ENCODE measurements at places on chromosomes 1 and 21. TPM values are rescaled to one million over a fixed set of nuclear protein-coding genes. Genes with fewer than 3 reads are reported as not detected.

- H3K27me3 ChIP-seq: no peaks in the 10 kb centered on the region
- H3K27ac ChIP-seq: peak overlapping the region; percentile 65
- peaks cover 23% of the 10 kb centered on the region for H3K36me3 ChIP-seq
- H3K4me3 ChIP-seq: no peak overlapping the region
Observed at GRCh38 chr1:168556647-168557046, 12.8 kb upstream of the XCL2 start.

- DNase-seq: no peak
- H3K27me3 ChIP-seq: peaks cover 36% of the 10 kb centered on the region
- H3K4me3 ChIP-seq: no peak overlapping the region
- no peaks in the 10 kb centered on the region for H3K36me3 ChIP-seq
- H3K4me1 ChIP-seq: peaks cover 6% of the 10 kb centered on the region
Observed at GRCh38 chr21:31869750-31870149, 3.1 kb upstream of the HUNK start.

DNA sequence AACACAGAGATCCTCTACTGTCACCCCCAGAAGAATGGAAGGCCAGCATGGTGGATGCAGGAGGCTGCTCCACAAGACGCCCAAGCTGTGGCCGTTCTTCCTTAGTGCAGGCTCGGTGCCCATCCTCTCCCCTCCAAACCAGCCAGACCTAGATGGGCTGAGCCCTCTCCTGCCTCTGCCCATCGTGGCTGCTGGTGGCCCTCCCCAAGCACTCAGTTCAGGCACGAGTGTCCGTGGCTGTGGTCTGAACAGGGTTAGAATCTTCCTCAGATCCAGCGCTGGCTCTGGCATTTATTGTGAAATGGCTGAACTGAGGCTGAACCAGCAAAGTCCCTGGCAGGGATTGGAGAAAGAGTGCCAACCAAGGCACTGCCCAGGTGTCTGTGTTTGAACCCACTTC is 59.5 kb downstream of the TRIM11 start:
- no peaks in the 10 kb centered on the region for H3K36me3 ChIP-seq
- no peaks in the 10 kb centered on the region for H3K27me3 ChIP-seq
- no peak for DNase-seq
- H3K4me1 ChIP-seq: no peaks in the 10 kb centered on the region
- H3K4me3 ChIP-seq: no peak overlapping the region

Gene SIK1
- total RNA-seq: 30.1 TPM

- peak; percentile 70 for DNase-seq
- H3K27me3 ChIP-seq: no peaks in the 10 kb centered on the region
- H3K27ac ChIP-seq: peak overlapping the region; percentile 76
- H3K4me1 ChIP-seq: peaks cover 77% of the 10 kb centered on the region
- peaks cover 33% of the 10 kb centered on the region for H3K36me3 ChIP-seq
- peak overlapping the region; percentile 63 for H3K4me3 ChIP-seq
Observed at GRCh38 chr1:203649999-203650836, 23.6 kb downstream of the ATP2B4 start.

Gene RALGPS2
- 5.1 TPM for total RNA-seq

DNA sequence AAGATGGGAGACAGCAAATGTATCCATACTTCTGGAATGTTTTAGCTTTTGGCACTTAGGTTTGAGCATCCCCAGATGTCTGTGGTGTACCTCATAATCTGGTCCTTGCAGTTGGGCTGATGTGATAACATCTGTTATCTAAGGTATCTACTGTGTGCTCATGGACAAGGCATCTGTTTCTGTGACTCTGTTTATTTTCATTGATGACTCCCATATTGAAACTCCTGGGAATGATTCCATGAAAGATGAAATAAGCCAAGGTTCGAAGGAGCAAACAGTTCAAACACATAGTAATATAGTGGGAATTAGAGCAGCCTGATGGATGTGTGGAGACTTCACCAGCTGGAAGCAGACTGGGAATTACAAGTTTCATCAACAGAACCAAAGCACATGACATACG is 20.7 kb upstream of the TRIM45 start:
- peaks cover 15% of the 10 kb centered on the region for H3K27me3 ChIP-seq
- no peak overlapping the region for H3K4me3 ChIP-seq
- no peak for DNase-seq
- no peak overlapping the region for H3K27ac ChIP-seq
- H3K36me3 ChIP-seq: no peaks in the 10 kb centered on the region

DNA sequence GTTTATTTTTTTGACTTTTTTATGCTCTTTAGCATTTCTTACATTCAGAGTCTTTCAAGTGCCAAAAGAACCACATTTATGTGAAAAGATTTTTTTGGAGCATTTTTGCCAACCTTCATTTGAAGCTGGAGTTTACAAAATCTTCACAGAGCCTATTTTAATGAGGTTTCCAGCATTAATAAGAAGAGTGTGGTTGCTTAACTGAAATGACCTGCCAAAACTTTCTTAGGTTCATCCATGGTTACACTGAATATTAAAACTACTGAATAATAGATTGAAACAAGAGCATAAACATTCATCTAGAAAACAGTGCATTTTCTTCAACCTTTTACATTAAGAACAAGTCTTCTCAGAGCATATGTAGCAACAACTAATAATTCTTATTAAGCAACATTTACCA is 672.3 kb upstream of the CXADR start:
- no peaks in the 10 kb centered on the region for H3K36me3 ChIP-seq
- no peaks in the 10 kb centered on the region for H3K27me3 ChIP-seq
- H3K4me1 ChIP-seq: no peaks in the 10 kb centered on the region
- H3K27ac ChIP-seq: no peak overlapping the region
- no peak for DNase-seq

DNA sequence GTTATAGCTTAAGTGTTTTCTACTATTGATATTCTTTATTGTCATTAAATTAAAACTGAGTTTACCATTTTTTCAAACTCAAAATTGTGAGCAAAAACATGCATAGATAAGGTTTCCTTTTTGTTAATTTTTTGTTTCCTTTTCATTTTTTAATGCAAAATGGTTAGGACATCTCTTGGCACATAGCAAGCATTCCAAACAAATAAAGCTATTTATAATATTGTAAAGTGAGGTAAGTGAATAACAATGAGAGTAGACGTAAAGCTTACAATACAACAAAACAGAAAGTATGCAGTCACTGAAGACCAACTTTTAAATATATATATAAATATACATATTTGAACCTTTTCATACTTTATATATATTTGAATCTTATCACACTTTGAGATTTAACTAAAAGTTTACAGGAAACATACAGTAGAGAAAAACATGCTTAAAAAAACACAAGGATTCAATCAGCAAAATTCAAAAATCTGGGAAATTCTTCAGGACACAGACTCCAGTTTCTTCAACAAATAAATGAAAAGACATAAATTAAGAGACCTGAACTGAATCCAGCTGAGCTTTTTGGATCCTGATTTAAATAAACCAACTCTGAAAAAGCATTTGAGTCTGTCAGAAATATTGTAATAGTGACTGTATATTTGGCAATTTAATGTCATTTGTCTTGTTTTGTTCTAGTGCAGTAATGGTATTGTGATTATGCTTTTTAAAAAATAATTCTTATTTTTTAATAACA is 67.5 kb upstream of the SAMSN1 start:
- no peaks in the 10 kb centered on the region for H3K27me3 ChIP-seq
- H3K36me3 ChIP-seq: peaks cover 19% of the 10 kb centered on the region
- H3K4me3 ChIP-seq: no peak overlapping the region

GRCh38 chr1:184905601-184906322 is 68.5 kb downstream of the NIBAN1 start:
- H3K4me1 ChIP-seq: no peaks in the 10 kb centered on the region
- H3K27ac ChIP-seq: no peak overlapping the region
- H3K27me3 ChIP-seq: peaks cover 3% of the 10 kb centered on the region
- no peak overlapping the region for H3K4me3 ChIP-seq

GRCh38 chr1:21937372-21938121 is 437 bp upstream of the HSPG2 start:
- peaks cover 27% of the 10 kb centered on the region for H3K27me3 ChIP-seq
- H3K36me3 ChIP-seq: no peaks in the 10 kb centered on the region
- no peak overlapping the region for H3K27ac ChIP-seq
- peaks cover 18% of the 10 kb centered on the region for H3K4me1 ChIP-seq

Gene DNASE2B
- not detected for total RNA-seq

Gene BNIPL
- total RNA-seq: 1.8 TPM

DNA sequence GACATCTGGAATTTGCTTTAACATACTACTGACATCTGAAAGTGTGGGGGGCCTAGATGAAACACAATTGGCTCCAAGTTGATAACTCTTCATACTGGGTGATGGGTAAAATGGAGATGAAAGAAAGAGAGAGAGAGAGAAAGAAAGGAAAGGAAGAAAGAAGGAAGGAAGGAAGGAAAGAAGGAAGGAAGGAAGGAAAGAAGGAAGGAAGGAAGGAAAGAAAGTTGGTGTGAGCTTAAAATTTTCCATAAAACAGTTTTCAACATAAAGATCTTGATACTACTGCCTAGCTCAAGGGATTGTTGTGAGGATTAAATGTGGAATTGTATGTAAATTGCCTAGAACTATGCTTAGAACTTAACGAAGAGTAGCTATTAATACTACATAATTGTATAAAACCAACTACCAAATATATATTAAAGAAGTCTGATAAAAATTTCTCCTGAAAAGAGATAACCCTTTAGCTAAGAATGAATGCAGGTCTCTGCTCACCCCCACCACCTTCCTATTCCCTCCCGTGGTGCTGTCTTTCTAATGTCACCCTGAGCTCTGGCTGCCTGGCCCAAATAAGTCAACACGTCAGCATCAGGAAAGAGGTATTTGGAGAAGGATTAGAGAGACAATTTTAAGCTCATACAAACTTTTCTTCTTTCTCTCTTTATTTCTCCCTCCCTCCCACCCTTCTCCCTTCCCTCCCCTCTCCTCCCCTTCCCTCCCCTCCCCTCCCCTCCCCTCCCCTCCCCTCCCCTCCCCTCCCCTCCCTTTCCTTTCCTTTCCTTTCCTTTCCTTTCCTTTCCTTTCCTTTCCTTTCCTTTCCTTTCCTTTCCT is 89.3 kb upstream of the SGIP1 start:
- H3K27me3 ChIP-seq: peaks cover 11% of the 10 kb centered on the region
- no peak for DNase-seq
- no peaks in the 10 kb centered on the region for H3K36me3 ChIP-seq
- peak overlapping the region; percentile 76 for H3K4me3 ChIP-seq
- H3K27ac ChIP-seq: peak overlapping the region; percentile 96
- peaks cover 31% of the 10 kb centered on the region for H3K4me1 ChIP-seq

Gene OR2AK2
- total RNA-seq: not detected

Gene QSOX1
- 23.9 TPM for total RNA-seq

DNA sequence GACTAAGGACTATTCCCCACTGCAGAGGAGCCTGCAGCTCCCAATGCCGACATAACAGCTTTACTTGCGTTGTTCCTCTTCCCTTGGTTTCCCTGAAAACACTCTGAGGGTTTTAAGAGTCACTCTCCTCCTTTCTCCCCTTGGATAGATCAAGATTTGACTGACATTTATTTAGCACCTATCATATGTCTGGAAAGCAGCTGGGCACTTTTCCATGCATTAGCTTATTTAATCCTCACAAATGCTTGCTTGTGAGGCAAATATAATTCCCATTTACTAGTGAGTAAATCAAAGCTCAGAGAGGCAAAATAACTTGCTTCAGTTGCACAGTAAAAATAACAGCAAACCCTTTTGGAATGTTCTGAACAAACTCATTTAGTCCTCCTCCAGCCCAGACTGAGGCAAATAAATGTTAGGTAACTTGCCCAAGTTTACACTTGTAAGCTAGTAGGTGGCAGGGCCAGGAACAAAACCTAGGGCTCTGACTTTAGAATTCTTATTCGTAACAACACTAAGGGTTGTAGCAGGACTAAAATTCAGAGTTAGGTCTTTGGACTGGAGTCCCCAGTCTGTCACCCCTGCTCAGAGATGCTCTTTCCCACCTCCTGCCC is 81.4 kb downstream of the KCND3 start:
- H3K36me3 ChIP-seq: no peaks in the 10 kb centered on the region
- H3K27ac ChIP-seq: no peak overlapping the region
- peaks cover 14% of the 10 kb centered on the region for H3K27me3 ChIP-seq
- peaks cover 3% of the 10 kb centered on the region for H3K4me1 ChIP-seq
- no peak for DNase-seq

Gene C1orf21
- 5.1 TPM for total RNA-seq

DNA sequence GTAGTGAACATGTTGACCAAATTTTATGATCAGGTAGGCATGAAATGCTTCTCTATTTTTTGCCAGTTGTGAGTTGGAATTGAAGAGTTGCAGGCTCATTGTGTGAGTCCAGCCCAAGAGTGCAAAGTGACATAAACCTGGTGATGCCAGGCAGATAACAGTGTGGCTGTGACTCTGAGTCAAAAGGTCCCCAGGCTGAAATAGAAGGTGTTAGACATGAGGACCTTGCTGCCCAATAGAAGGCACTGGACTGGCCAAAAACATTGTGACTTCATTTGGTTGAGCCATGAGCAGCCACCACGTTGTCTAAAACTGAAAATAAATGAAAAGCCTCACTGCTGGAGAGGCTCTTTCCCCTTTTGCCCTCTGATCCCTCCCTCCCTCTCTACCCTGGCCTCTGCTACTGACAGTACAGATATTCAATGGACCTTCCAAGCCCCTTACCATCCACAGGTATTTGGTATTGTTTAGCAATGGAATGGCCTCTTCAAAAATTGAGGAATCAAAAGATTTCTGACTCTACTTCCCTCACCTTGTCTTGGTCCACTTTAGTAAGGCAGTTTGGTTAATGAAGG is 67.8 kb upstream of the ABCD3 start:
- no peak overlapping the region for H3K27ac ChIP-seq
- H3K4me3 ChIP-seq: no peak overlapping the region
- no peaks in the 10 kb centered on the region for H3K36me3 ChIP-seq
- DNase-seq: no peak

Gene BRINP2
- not detected for total RNA-seq

DNA sequence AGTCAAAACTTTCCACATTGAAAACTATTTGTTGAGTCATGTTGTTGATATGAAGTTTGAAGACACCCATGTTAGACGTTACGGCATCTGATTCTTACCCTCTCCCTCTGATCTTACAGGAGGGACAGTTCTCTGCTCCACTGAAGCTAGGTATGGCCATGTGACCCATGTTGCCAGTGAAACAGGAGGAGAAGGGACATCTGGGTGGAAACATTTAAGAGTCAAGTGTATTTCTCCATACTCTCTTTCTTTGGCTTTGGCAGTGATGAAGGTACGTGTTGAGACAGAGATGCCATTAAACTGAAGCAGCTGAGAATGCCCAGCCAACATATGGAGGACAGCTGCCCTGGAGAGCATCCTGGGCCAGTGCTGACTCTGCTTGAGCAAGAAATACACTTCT is 198.4 kb upstream of the PTGFR start:
- no peak overlapping the region for H3K4me3 ChIP-seq
- no peak overlapping the region for H3K27ac ChIP-seq
- peaks cover 2% of the 10 kb centered on the region for H3K27me3 ChIP-seq
- DNase-seq: no peak

- H3K27ac ChIP-seq: peak overlapping the region; percentile 98
- H3K36me3 ChIP-seq: peaks cover 62% of the 10 kb centered on the region
- H3K4me1 ChIP-seq: peaks cover 54% of the 10 kb centered on the region
- DNase-seq: no peak
- no peaks in the 10 kb centered on the region for H3K27me3 ChIP-seq
Observed at GRCh38 chr1:75787524-75787923, 1.5 kb downstream of the RABGGTB start.

- H3K36me3 ChIP-seq: no peaks in the 10 kb centered on the region
- no peak overlapping the region for H3K4me3 ChIP-seq
- H3K27ac ChIP-seq: no peak overlapping the region
Observed at GRCh38 chr1:81509594-81509993, 291.1 kb upstream of the ADGRL2 start.

GRCh38 chr1:18953731-18954231 is 2.7 kb downstream of the IFFO2 start:
- no peak for DNase-seq
- peaks cover 27% of the 10 kb centered on the region for H3K27me3 ChIP-seq
- no peaks in the 10 kb centered on the region for H3K36me3 ChIP-seq
- peaks cover 84% of the 10 kb centered on the region for H3K4me1 ChIP-seq
- H3K4me3 ChIP-seq: peak overlapping the region; percentile 72
- no peak overlapping the region for H3K27ac ChIP-seq

Data from activated CD8-positive, alpha-beta T cell treated with anti-CD3 and anti-CD28 coated beads, Interleukin-2, amount 10 ng/mL, durations not matched to agents 7 days and 5 days (primary cell).